ENCODE measurements at places on chromosomes 3 and 15.

GRCh38 chr15:34729056-34729455 lies 25.7 kb downstream of the GJD2 start:
- DNase-seq: no peak

DNA sequence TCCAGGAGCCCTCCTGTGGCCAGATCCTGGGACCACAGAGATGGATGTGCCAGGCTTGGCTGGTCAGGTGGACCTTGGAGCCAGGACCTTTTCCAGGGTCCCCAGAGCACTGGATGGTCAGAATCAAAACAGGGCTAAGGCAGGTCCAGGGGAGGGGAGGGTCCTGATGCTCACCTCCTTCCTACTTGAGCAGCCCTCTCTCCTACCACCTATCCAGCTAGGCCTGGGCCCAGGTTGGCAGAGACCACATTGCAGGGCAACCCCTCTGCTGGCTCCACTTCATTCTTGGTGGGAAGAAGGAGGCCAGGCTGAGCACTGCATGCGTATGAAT lies 28.5 kb upstream of the SFMBT1 start:
- DNase-seq: no peak

DNA sequence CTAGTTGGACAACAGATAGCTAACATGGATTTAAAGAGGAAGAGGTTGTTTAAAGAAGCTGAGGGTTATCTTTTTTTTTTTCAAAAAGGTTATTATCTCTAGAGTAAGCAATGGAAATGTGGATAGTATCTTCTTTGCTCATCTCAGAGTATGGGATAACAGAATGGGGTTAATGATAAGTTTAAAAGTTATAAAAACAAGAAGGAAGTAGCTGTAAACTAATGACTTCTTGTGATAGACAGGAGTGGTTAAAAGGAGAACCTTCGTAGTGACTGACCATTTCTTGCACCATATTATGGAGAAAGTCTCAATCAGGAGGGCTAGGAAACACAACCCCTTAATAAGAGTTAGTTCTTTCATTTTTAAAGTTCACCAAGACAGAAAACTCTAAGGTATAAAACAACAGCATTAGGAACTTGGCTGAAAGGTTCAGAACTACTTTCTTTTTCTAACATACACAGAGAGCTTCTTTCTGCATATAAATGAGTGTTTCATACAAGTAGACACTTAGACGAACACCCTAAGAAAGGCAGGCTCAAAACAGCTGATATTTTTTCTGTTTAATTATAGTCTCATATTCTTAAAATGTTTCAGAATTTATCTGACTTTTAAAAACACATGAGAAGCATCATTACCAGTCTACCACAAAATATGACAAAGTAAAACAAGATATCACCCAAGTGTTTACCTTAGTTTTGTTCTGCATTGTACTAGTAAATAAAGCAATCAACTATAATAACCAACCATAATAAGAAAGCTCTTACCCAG lies 140.0 kb downstream of the MEIS2 start:
- DNase-seq: peak; percentile 22

GRCh38 chr3:126927846-126928245 lies 55.1 kb upstream of the PLXNA1 start:
- no peak for DNase-seq
